ENCODE measurements at places on chromosomes 4 and X. TPM values are rescaled to one million over a fixed set of nuclear protein-coding genes. Genes with fewer than 3 reads are reported as not detected.

- H3K4me1 ChIP-seq = no peaks in the 10 kb centered on the region
- no peak overlapping the region for H3K4me3 ChIP-seq
- H3K27ac ChIP-seq = no peak overlapping the region
- peaks cover 47% of the 10 kb centered on the region for H3K27me3 ChIP-seq
- no peak for DNase-seq
- H3K36me3 ChIP-seq = no peaks in the 10 kb centered on the region
These were observed 70.8 kb downstream of the ADRA2C start for GRCh38 chr4:3836756-3837601.

- no peak overlapping the region for H3K27ac ChIP-seq
- peaks cover 2% of the 10 kb centered on the region for H3K36me3 ChIP-seq
- no peaks in the 10 kb centered on the region for H3K27me3 ChIP-seq
- H3K4me1 ChIP-seq = no peaks in the 10 kb centered on the region
- H3K4me3 ChIP-seq = no peak overlapping the region
- DNase-seq = no peak
These were observed 180.6 kb downstream of the RNF150 start for GRCh38 chr4:140952717-140953116.

DNA sequence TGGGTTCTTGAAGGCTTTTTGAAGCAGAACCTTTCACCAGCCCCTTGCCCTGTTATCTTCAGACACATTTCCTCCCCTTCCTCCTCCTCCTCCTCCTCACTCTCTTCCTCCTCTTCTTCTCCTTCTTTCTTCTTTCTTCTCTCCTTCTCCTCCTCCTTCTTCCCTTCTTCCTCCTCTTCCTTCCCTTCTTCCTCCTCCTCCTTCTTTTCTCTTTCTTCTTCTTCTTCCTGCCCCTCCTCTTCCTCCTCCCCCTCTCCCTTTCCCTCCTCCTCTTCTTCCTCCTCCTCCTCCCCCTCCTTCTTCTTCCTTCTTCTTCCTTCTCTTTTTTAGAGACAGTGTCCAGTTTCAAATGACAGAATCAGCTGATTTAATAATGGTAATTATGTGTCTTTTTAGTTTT lies 226.0 kb downstream of the DKK2 start:
- peaks cover under 1% of the 10 kb centered on the region for H3K27me3 ChIP-seq
- H3K27ac ChIP-seq = no peak overlapping the region
- H3K4me3 ChIP-seq = no peak overlapping the region
- H3K36me3 ChIP-seq = no peaks in the 10 kb centered on the region
- DNase-seq = no peak
- no peaks in the 10 kb centered on the region for H3K4me1 ChIP-seq

- H3K36me3 ChIP-seq = peaks cover 3% of the 10 kb centered on the region
- no peak overlapping the region for H3K27ac ChIP-seq
- H3K27me3 ChIP-seq = no peaks in the 10 kb centered on the region
These were observed 11.3 kb downstream of the LAMP2 start for GRCh38 chrX:120457766-120458180.

GRCh38 chr4:138655985-138656384 lies 359.6 kb upstream of the NOCT start:
- DNase-seq = no peak
- no peak overlapping the region for H3K4me3 ChIP-seq
- H3K27ac ChIP-seq = peak overlapping the region; percentile 68
- H3K27me3 ChIP-seq = peaks cover 5% of the 10 kb centered on the region
- H3K36me3 ChIP-seq = peaks cover 2% of the 10 kb centered on the region

DNA sequence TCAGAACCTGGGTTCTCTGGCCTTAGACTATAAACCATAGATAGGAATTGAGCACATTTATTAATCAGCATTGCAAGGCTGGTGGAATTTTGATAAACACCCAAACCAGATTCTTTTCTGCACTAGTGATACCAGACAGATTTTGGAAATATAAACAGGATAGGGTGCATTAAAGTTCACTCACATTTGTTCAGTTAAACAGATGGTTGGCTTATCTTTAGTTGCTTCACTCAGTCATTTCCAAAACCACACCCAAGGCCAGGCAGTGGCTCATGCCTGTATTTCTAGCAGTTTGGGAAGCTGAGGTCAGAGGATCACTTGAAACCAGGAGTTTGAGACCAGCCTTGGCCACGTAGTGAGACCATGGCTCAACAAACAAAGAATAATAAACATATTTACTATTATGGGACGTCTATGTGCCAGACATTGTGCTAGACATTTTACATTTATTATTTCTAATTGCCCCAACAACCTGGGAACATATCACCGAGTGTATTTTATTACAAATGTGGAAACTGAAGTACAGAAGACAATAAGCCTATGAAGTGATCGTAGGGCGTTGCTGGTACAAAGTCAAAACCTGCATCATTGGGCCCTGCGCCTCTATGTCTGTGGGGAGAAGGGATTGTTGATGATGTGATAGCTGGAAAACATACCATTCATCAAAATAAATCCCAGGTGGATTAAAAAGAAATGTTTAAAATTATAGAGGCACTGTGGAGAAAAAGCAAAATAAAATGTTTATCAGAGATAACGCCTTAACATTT lies 15.0 kb downstream of the ADD1 start:
- H3K36me3 ChIP-seq = peaks cover 11% of the 10 kb centered on the region
- peaks cover 45% of the 10 kb centered on the region for H3K4me1 ChIP-seq
- H3K27me3 ChIP-seq = no peaks in the 10 kb centered on the region
- H3K27ac ChIP-seq = no peak overlapping the region
- no peak for DNase-seq

DNA sequence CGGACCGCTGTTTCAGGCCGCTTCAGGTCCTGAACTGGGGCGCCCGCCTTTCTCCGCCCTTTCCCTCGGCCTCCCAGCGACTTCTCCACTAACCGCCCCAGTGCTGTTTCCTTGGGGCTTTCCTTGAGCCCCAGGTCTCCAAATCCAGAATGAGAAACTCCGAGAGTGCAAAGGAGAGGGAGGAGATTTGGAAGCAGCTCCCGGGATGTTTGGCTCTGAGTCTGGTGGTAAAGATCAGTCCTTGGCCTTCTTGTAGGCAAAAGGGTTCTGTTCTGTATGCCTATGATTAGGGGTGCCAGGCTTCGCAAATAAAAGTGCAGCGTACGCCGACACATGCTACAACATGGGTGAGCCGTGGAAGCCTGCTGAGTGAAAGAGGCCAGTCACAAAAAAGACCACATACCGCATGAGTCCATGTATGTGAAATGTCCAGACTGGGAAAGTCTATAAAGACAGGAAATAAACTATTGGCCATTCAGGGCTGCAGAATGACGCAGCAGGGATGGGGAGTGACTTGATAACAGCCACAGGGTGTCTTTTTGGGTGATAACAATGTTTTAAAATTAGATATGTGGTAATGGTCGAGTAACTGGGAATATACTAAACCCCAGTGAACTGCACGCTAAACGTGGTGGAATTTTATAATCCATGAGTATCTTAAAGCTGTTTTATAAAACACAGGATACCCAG lies 99.8 kb downstream of the TRAPPC11 start:
- H3K27me3 ChIP-seq = peaks cover 7% of the 10 kb centered on the region
- no peak for DNase-seq
- H3K36me3 ChIP-seq = no peaks in the 10 kb centered on the region
- peaks cover 14% of the 10 kb centered on the region for H3K4me1 ChIP-seq

The PCYT1B gene
- 29.2 TPM for total RNA-seq

The GSTCD gene
- 26.3 TPM for total RNA-seq

The DUSP21 gene
- total RNA-seq = not detected
